ENCODE measurements at places on chromosomes 6 and 20. TPM values are rescaled to one million over a fixed set of nuclear protein-coding genes. Genes with fewer than 3 reads are reported as not detected.

NFATC2 gene
- 8.4 TPM for total RNA-seq

CCN6 gene
- total RNA-seq, result not detected

NUP153 gene
- total RNA-seq, result 26.0 TPM

ZNF831 gene
- total RNA-seq, result not detected

DDO gene
- total RNA-seq, result 0.16 TPM

TREML2 gene
- total RNA-seq, result not detected

THBD gene
- 113 TPM for total RNA-seq

ZBP1 gene
- total RNA-seq, result not detected

FAM83C gene
- 0.14 TPM for total RNA-seq

CLVS2 gene
- total RNA-seq, result 0.17 TPM

CST4 gene
- not detected for total RNA-seq

SIRPD gene
- total RNA-seq, result not detected

ACSS1 gene
- total RNA-seq, result 17.1 TPM

ZKSCAN3 gene
- 1.3 TPM for total RNA-seq

ADGRG6 gene
- total RNA-seq, result 43.1 TPM

PLCB4 gene
- total RNA-seq, result 23.2 TPM

FAM184A gene
- not detected for total RNA-seq

FRS3 gene
- 2.2 TPM for total RNA-seq
